Keratinocyte (primary cell): ENCODE measurements at places on chromosomes 7 and 10.
A peak's percentile ranks its signal among the peaks of the same experiment; 100 is the strongest.

DNA sequence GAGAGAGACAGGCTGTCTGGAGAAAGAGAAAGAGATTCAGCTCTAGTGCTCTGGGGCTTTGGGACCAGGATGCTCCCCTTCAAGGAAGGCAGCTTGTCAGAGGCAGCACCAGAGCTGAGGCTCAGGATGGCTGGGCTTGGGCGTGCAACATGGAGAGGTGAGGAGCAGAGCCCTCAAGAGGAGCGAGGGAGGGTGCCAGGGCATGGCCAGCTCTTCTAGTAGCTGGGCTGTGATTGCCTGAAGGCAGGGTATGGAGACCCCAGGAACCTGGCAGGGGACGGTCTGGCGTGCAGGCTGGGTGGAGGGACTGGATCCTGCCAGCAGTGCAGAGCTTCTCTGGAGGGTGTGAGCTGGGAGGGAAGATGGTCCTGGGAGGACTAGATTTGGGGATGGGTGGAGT lies 40.2 kb downstream of the ANTXRL start:
- no peaks in the 10 kb centered on the region for H3K36me3 ChIP-seq
- no peak for DNase-seq
- no peak overlapping the region for H3K27ac ChIP-seq
- no peaks in the 10 kb centered on the region for H3K4me1 ChIP-seq
- H3K4me3 ChIP-seq, result no peak overlapping the region

- no peak overlapping the region for H3K4me3 ChIP-seq
- H3K36me3 ChIP-seq, result no peaks in the 10 kb centered on the region
- H3K27ac ChIP-seq, result no peak overlapping the region
- H3K27me3 ChIP-seq, result no peaks in the 10 kb centered on the region
Measured at GRCh38 chr10:101485681-101486554, 102.1 kb downstream of the POLL start.

DNA sequence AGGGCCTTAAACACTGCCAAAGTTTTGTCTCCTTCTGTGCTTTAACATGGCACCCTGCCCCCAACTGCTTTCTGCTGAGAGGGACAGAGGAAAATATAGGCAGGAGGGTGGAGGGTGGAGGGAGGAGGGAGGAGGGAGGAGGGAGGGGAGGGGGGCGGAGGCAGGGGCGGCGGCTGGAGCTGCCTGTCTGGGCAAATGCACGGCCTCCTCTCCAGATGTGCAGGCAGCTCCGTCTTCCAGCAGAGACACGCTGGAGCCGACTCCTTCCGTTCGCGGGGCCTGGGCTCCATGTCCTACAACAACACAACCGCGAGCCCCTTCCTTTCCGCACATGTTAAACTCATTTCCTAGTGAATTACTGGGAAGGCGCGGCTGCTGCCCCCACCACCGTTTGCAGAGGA lies 14.2 kb downstream of the EBF3 start:
- H3K4me1 ChIP-seq, result no peaks in the 10 kb centered on the region
- no peak overlapping the region for H3K27ac ChIP-seq
- H3K36me3 ChIP-seq, result no peaks in the 10 kb centered on the region
- H3K4me3 ChIP-seq, result no peak overlapping the region
- H3K27me3 ChIP-seq, result no peaks in the 10 kb centered on the region
- DNase-seq, result no peak

GRCh38 chr10:77291596-77292505 lies 345.8 kb downstream of the KCNMA1 start:
- no peak for DNase-seq
- H3K4me1 ChIP-seq, result peaks cover 26% of the 10 kb centered on the region
- H3K36me3 ChIP-seq, result no peaks in the 10 kb centered on the region
- H3K4me3 ChIP-seq, result no peak overlapping the region
- no peak overlapping the region for H3K27ac ChIP-seq
- no peaks in the 10 kb centered on the region for H3K27me3 ChIP-seq

DNA sequence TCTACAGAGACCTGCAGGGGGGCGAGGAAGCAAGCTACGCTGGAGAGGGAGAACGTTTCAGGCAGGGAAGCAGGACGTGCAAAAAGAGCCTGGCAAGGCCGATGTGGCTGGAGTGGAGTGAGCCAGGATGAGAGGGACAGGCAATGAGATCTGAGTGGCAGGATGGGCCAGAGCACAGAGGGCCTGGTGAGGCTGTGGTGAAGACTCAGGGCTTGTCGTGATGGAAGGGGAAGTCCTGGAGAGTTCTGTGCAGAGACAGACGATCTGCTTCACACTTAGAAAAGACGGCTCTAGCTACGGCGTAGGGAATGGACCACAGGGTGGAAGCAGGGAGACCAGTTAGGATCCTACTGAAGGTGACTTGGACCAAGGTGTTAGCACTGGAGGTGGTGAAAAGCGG lies 87.0 kb downstream of the SH3PXD2A start:
- H3K36me3 ChIP-seq, result peaks cover 49% of the 10 kb centered on the region
- H3K27ac ChIP-seq, result peak overlapping the region; percentile 17
- H3K4me3 ChIP-seq, result no peak overlapping the region
- no peaks in the 10 kb centered on the region for H3K27me3 ChIP-seq

DNA sequence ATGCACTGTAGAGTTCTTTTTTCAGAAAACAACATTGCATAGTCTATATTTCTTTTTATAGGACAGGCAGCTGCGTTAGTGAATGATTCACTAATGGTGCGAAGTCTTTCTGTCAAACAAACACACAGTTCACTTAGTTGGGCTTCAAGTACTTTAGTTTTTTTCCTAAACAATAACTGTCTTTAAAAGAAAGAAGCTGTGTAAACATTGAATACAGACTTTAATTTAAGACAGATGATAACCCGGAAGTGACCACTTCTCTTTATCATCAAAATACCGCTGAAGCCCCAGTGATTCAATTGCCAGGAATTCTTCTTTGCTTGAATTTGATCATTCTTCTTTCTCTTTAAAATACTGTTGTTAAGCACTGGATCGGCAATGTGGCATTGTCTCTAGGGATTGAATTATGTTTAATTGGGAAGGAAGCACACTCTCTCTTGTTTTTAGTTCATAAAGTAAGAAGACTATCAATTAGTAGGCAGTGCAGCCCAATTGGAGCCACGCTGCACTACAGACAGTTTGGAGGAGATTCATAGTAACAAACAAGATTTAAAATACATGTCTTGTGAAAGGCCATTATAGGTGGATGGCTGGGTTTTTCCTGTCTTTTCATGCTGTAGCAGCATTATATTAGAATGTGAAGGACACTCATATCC lies 30.4 kb downstream of the CNTNAP2 start:
- DNase-seq, result no peak
- H3K36me3 ChIP-seq, result no peaks in the 10 kb centered on the region
- H3K27ac ChIP-seq, result no peak overlapping the region
- no peaks in the 10 kb centered on the region for H3K4me1 ChIP-seq
- no peak overlapping the region for H3K4me3 ChIP-seq
